ENCODE measurements at places on chromosomes 5 and 9. TPM values are rescaled to one million over a fixed set of nuclear protein-coding genes. Genes with fewer than 3 reads are reported as not detected.

GRCh38 chr5:77518304-77518703 lies 26.2 kb upstream of the WDR41 start:
- no peaks in the 10 kb centered on the region for H3K36me3 ChIP-seq
- H3K27ac ChIP-seq, result no peak overlapping the region
- no peaks in the 10 kb centered on the region for H3K4me1 ChIP-seq
- DNase-seq, result no peak

GRCh38 chr5:156934450-156935211 lies 28.4 kb downstream of the TIMD4 start:
- H3K36me3 ChIP-seq, result no peaks in the 10 kb centered on the region
- DNase-seq, result peak; percentile 69
- peaks cover 5% of the 10 kb centered on the region for H3K4me1 ChIP-seq
- H3K27ac ChIP-seq, result no peak overlapping the region

GRCh38 chr5:1103505-1104326 lies 8.1 kb downstream of the SLC12A7 start:
- no peak overlapping the region for H3K27ac ChIP-seq
- H3K36me3 ChIP-seq, result peaks cover 14% of the 10 kb centered on the region
- H3K27me3 ChIP-seq, result no peaks in the 10 kb centered on the region
- peak overlapping the region; percentile 52 for H3K4me3 ChIP-seq
- no peak for DNase-seq

DNA sequence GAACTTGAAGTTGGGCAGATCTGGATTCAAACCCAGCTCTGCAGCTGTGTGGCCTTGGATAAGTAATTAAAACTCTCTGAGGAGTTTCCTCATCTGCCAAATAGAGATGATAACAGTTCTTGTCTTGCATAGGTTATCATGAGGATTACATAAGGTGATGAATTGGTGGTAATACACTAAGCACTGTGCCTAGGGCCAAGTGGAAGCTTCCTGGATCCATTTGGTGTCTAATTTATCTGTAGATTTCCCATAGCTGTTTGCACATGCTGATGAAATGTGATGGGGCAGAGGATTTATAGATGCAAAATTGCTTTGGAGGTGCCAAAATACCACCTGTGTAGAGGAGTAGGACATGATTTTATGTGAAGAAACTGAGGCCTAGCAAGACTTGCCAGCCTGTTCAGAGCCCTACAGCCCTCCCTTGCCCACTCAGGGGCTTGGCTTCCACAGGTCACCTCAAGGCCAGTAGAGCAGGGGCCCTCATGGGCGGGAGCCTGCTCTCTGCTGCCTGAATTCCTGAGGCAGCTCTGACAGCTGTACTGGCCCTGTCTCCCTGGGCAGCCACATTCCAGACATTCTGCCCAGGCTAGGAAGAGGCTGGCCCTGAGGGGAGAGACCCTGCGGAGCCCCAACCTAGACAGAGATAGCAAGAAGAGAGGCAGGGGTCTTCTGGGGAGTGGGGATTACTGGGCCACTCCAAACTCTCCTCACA lies 5.9 kb upstream of the FAT2 start:
- H3K27me3 ChIP-seq, result no peaks in the 10 kb centered on the region
- no peak overlapping the region for H3K27ac ChIP-seq

GRCh38 chr5:124599028-124599973 lies 147.1 kb downstream of the ZNF608 start:
- H3K27me3 ChIP-seq, result no peaks in the 10 kb centered on the region
- no peak overlapping the region for H3K4me3 ChIP-seq
- H3K36me3 ChIP-seq, result no peaks in the 10 kb centered on the region
- no peaks in the 10 kb centered on the region for H3K4me1 ChIP-seq

DNA sequence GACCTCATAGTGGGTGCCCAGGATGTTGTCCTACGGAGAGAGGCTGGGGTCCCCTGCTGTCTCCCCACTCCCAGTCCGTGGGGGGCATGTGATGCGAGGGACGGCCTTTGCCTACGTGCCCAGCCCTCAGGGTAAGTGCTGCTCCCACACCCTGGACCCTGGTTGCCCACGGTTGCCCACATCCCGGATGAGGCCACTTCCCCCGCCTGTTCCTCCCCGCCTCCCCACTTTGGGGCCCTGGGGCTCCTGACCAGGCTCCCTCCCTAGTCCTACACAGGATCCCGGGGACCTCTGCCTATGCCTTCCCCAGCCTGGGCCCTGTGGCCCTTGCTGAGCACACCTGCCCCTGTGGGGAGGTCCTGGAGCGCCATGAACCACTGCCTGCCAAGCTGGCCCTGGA lies 1.5 kb downstream of the SLC34A1 start:
- H3K27ac ChIP-seq, result no peak overlapping the region
- H3K4me1 ChIP-seq, result peaks cover 83% of the 10 kb centered on the region
- H3K36me3 ChIP-seq, result no peaks in the 10 kb centered on the region
- H3K4me3 ChIP-seq, result no peak overlapping the region
- H3K27me3 ChIP-seq, result no peaks in the 10 kb centered on the region

DNA sequence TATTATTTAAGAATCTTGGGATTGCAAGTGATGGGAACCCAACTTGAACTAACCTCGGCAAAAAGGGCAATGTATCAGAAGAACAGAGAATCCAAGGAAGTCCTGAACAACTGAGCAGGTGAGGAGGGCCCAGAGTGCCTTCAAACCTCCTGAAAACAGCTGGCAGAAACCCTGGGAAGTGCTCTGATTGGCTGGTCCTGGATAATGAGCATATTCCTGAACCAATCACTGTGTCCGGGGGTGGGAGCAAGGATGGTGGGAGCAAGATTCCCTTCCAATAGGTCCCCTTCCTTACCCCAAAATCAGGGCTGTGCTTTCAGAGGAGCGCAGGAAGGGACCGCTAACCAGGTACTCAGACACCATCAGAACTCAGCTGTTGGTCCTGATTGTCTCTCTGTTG lies 31.9 kb upstream of the TBC1D2 start:
- no peak for DNase-seq
- H3K4me3 ChIP-seq, result no peak overlapping the region
- no peaks in the 10 kb centered on the region for H3K36me3 ChIP-seq
- H3K27ac ChIP-seq, result no peak overlapping the region
- no peaks in the 10 kb centered on the region for H3K4me1 ChIP-seq
- H3K27me3 ChIP-seq, result no peaks in the 10 kb centered on the region

GRCh38 chr9:133437753-133438531 lies 15.8 kb downstream of the ADAMTS13 start:
- no peak overlapping the region for H3K4me3 ChIP-seq
- DNase-seq, result no peak
- H3K4me1 ChIP-seq, result no peaks in the 10 kb centered on the region
- H3K27me3 ChIP-seq, result no peaks in the 10 kb centered on the region
- no peak overlapping the region for H3K27ac ChIP-seq

- peak within 1 kb of the TSS; percentile 90 for H3K4me3 ChIP-seq
- peak within 1 kb of the TSS; percentile 56 for H3K27ac ChIP-seq
- no peaks in the 10 kb centered on the region for H3K36me3 ChIP-seq
- no peaks in the 10 kb centered on the region for H3K27me3 ChIP-seq
- DNase-seq, result peak; percentile 44
Observed at GRCh38 chr9:125747053-125747764, at the start of gene PBX3. TSS of gene PBX3 (plus strand) at chr9:125747373.

DNA sequence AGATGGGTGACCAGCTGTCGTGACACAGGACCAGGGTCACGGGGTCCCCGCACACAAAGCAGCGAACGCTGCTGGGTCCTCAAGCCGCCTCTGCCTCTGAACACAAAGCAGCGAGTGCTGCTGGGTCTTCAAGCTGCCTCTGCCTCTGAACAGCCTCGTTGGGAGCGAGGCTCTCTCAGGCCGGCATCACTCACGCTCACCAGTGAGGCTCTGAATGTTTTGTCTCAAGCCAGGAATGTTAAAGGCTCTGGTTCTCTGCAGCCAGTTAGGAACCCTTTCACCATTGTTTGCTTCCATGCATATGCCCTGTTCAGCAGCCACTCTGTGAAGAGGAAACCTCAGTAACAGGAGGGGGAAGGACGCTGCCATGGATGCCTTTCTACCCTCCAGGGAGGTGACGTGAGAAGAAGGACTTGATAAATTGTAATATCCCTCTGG lies 82.7 kb upstream of the TAF11L2 start:
- no peaks in the 10 kb centered on the region for H3K4me1 ChIP-seq
- H3K27me3 ChIP-seq, result no peaks in the 10 kb centered on the region
- no peak overlapping the region for H3K4me3 ChIP-seq
- no peak for DNase-seq
- no peaks in the 10 kb centered on the region for H3K36me3 ChIP-seq
- H3K27ac ChIP-seq, result no peak overlapping the region

GRCh38 chr9:116064970-116065369 lies 88.6 kb upstream of the PAPPA start:
- H3K27ac ChIP-seq, result no peak overlapping the region
- no peaks in the 10 kb centered on the region for H3K27me3 ChIP-seq
- H3K4me3 ChIP-seq, result no peak overlapping the region
- DNase-seq, result no peak
- H3K4me1 ChIP-seq, result no peaks in the 10 kb centered on the region

DNA sequence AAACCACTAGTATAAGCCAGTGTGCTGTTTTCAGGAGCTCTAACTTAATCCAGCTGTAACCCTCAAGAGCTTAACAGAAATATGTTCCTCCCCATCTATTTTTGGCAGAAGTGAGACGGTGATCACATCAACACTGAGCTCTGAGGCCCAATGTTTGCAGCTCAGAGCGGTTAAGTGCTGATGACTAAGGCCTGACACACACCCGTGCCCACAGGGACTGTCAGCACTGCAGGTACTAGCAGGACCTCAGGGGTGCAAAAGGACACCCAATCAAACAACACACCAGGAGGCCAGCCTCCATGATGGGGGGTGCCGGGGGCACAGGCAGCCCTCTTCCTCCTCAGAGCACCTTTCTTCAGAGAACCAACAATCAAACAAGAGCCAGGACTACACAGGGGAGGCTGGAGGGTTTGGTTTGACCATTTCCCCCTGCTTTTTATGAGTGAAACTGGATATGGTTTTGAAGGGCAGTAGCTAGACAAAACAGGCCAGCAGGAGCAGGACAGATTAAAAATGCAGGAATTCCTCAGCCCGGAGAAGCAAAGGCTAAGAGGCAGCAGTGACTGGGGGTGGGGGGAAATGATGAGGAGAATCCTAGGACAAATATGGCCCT lies 61.3 kb downstream of the RAPGEF1 start:
- H3K27ac ChIP-seq, result peak overlapping the region; percentile 74
- peaks cover 2% of the 10 kb centered on the region for H3K36me3 ChIP-seq
- no peaks in the 10 kb centered on the region for H3K27me3 ChIP-seq
- DNase-seq, result peak; percentile 72

DNA sequence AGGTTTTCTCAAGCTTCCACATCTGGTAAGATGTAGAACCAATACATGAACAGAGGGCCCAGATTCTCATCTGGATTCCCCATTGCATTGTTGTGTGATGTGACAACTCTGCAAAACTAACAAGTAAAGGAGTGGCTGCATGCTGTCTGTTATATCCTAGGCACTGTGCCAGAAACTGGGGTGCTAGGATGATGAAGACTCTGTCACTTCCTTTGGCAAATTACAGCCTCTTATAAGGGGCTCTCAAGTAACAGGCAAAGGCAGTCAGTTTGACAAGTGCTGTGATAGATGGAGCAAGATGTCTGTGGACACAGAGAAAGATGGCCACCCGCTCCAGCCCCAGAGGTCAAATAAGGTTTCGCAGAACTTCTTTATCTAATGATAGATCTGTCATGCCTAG lies 115.7 kb downstream of the PAPPA start:
- no peaks in the 10 kb centered on the region for H3K4me1 ChIP-seq
- H3K36me3 ChIP-seq, result no peaks in the 10 kb centered on the region

GRCh38 chr5:164266571-164266970 lies 761.2 kb downstream of the MAT2B start:
- H3K27me3 ChIP-seq, result no peaks in the 10 kb centered on the region
- H3K4me3 ChIP-seq, result no peak overlapping the region
- H3K27ac ChIP-seq, result no peak overlapping the region
- DNase-seq, result no peak

DNA sequence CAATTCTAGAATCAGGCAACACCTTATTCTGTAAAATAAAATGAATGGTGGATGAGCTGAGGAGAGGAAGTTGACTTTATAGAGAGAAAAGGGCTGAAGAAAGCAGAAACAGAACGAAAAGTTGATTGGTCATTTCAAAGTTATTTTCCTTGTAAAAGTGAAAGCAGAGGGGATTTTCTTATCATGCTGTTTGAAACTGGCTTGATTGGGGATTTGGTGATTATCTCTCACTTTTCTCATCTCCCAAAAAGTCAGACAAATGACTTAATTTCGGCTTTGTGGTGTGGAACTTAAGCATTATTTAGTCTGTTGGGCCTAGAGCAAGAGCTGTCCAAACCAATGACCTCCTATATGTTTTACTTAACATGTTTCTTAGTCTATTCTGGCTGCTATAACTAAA lies 60.5 kb upstream of the ITGA2 start:
- no peaks in the 10 kb centered on the region for H3K27me3 ChIP-seq
- no peak overlapping the region for H3K4me3 ChIP-seq
- no peak for DNase-seq
- no peaks in the 10 kb centered on the region for H3K4me1 ChIP-seq
- no peak overlapping the region for H3K27ac ChIP-seq
- H3K36me3 ChIP-seq, result no peaks in the 10 kb centered on the region

GRCh38 chr9:35996358-35996970 lies 38.5 kb upstream of the OR2S2 start:
- no peak for DNase-seq
- no peak overlapping the region for H3K4me3 ChIP-seq
- H3K27me3 ChIP-seq, result peaks cover 2% of the 10 kb centered on the region
- H3K27ac ChIP-seq, result no peak overlapping the region
- no peaks in the 10 kb centered on the region for H3K4me1 ChIP-seq

DNA sequence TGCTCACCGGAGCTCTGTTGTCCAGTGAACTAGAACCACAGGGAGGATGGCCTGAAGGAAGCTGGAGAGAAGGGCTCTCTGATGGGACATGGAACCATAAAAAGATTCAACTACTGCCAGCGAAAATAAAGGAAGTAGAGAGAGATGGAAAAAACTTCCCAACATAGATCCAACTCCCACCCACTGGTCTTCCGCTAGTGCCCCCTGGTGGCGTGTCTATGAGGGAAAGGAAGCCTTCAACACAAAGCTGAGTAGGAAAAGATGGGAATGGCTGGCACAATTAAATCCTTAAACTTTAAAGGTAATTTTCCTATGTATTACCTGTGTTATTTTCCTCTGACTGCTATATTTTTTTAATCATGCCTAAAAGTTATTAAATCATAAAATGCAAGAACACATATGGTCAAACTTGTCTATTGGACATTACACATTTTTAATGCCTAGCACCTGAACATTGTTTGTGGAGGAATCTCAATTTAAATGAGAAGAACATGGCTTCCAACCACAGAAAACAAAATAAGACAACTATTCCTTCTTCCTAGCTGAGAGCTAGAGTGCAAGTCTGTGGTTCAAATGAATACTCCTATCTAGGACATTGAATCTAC lies 51.5 kb downstream of the CEP120 start:
- no peak overlapping the region for H3K4me3 ChIP-seq
- no peak overlapping the region for H3K27ac ChIP-seq
- H3K4me1 ChIP-seq, result no peaks in the 10 kb centered on the region
- no peaks in the 10 kb centered on the region for H3K27me3 ChIP-seq
- DNase-seq, result peak; percentile 8

TOR2A gene
- total RNA-seq, result 7.6 TPM

NR5A1 gene
- not detected for total RNA-seq

GABRA1 gene
- total RNA-seq, result not detected

FGF10 gene
- total RNA-seq, result not detected

All from CD4-positive, alpha-beta T cell (primary cell).